ENCODE measurements at places on chromosomes 7 and 10.

GRCh38 chr7:124155432-124156022, 122.7 kb upstream of the TMEM229A start:
- DNase-seq = no peak

- no peak for DNase-seq
Observed at GRCh38 chr10:27529010-27529783, 25.1 kb downstream of the RAB18 start.

- no peak for DNase-seq
Observed at GRCh38 chr10:104037261-104037951, 48.3 kb downstream of the COL17A1 start.

DNA sequence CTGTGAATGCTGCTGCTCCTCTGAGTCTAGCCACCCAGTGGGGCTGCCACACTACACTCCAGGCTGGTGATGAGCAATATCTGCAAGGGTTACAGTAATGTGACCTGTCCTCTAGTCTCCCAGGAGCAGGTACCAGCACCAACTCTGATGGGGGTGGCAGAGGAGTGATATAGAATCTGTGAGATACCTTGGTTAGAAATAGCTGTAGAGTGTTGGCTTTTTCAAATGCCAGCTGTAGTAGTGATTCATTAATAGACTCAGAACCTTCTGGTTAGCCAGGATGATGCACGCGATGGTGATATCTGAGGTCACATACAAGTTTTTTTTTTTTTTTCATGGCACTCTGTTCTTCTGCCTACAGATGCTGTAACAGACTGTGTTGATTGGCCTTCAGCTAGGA, 757.1 kb downstream of the INHBA start:
- DNase-seq = no peak

DNA sequence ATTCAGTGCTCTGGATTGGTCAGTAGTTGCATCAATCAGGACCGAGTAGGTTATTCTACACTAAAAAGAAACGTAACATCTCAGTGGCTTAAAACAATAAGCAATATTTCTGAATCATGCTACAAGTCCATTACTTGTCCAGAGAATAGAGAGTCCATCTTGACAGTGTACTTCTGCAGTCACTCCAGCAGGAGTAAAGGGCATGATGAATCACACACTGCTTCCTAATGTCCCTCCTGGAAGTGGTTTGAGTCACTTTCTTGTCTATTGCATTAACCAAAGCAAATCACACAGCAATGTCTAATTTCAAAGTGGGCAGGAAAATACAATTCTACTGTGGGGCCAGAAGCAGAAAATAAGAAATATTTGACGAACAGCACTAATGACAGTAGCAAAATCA, 124.8 kb downstream of the TSPAN12 start:
- no peak for DNase-seq

- no peak for DNase-seq
Observed at GRCh38 chr7:49564379-49564714, 209.1 kb upstream of the VWC2 start.

GRCh38 chr10:76766682-76767081, 870.9 kb downstream of the KCNMA1 start:
- DNase-seq = no peak

- DNase-seq = no peak
Observed at GRCh38 chr10:69636273-69636575, 6.2 kb downstream of the FAM241B start.

- DNase-seq = peak; percentile 64
Observed at GRCh38 chr7:148983200-148984146, 44.8 kb downstream of the PDIA4 start.

GRCh38 chr7:38542156-38542555, 89.0 kb downstream of the AMPH start:
- DNase-seq = no peak

- no peak for DNase-seq
Observed at GRCh38 chr10:124588736-124589490, 127.3 kb downstream of the LHPP start.

DNA sequence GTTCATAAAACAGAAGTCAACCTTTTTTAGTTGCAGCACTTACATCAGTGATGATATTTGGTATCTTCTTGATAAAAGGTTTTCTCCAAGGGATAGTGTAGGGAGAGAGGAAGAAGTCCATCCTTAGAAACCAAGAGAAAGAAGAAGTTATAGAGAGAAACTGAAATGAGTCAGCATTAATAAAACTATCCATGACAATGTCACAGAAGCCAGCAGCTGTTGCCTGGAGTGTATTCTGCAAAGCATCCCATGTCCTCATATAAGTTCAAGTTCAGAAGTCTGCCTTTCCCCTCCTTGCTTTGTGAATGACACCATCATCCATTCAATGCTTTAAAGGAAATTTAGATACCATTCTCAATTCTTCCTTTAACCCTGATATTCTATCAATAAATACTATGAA, 14.4 kb upstream of the COL1A2 start:
- DNase-seq = no peak

GRCh38 chr7:939843-940242, 14.6 kb downstream of the ADAP1 start:
- no peak for DNase-seq

GRCh38 chr10:44650691-44651661, 260.2 kb upstream of the TMEM72 start:
- no peak for DNase-seq

DNA sequence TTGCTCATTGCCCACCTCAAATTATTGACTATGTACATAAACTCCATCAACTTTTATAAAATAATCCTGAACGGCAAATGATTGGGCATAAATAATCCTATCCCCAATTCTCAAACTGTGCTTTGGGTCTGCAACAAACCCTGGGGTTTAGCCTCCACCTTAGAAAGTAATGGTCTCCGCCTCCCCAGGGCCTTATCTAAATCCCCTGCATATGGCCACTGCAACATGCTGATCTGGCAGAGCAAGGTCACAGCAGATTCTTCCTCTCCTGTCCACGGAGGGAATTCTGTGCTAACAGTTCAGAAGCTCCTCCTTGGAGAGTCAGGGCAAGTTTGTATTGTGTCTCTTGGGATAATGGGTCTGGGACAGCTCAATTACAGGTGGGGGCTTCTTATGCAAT, 18.4 kb downstream of the FXYD4 start:
- DNase-seq = no peak

- no peak for DNase-seq
Observed at GRCh38 chr7:34752929-34753328, 94.9 kb downstream of the NPSR1 start.

GRCh38 chr7:116227678-116228239, 17.4 kb downstream of the TES start:
- no peak for DNase-seq

GRCh38 chr10:118812393-118812740, 57.6 kb upstream of the CACUL1 start:
- no peak for DNase-seq

GRCh38 chr10:128929767-128930166, 537.3 kb upstream of the MGMT start:
- no peak for DNase-seq

GRCh38 chr10:25683344-25683743, 250.7 kb upstream of the MYO3A start:
- no peak for DNase-seq

DNA sequence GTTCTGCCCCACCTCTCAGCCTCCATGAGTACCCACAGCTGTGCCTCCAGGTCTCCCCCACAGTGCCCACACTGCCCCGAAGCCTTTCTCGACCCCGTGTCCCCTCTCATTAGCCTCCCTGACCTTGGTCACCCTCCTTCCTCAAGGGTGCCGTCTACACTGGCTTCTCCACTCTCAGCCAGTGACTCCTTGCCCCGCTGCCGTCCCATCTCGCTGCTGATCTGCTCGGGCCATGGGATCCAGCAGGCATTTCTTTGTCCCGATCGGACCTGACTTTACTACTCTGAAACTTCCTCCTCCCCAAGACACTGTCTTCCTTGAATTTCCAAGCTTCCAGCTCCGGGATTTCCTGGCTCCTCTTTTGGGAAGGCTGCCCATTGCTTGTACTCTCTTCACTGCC, 31.3 kb downstream of the FKBP6 start:
- no peak for DNase-seq

GRCh38 chr7:104908636-104909035, 105.4 kb upstream of the KMT2E start:
- no peak for DNase-seq

DNA sequence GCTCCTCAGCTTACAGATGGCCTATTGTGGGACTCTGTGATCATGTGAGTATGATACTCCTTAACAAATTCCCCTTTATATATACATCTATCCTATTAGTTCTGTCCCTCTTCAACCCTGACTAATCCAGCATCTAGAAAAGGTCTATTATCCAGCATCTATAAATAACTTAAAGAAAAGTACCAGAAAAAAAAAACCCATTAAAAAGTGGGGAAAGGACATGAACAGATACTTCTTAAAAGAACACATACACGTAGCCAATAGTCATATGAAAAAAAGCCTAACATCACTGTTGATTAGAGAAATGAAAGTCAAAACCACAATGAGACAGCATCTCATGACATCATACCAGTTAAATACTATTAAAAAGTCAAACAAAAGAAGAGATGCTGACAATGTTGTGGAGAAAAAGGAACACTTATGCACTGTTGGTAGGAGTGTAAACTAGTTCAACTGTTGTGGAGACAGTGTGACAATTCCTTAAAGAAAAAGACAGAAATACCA, 549.5 kb upstream of the GRM3 start:
- DNase-seq = no peak

GRCh38 chr7:140390466-140391190, 7.7 kb downstream of the SLC37A3 start:
- DNase-seq = no peak

DNA sequence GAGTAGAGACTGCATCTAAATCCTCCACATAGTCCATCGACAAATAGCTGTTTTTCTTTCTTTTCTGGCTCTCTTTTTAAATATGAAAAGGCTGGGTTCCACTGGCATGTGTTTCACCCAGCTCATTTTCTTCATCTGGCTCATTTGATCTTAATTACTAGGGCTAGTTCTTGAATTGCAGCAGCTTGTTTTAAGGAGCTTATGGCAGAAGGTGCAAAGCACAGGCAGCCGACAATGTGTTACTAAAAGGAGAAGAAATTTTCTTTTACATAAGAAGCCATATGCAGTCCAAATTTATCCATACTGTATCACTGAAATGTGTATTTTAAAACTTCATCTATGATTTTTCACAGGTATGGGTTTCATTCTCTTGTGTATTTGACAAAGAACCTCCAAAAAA, 205.6 kb upstream of the PTER start:
- DNase-seq = no peak

DNA sequence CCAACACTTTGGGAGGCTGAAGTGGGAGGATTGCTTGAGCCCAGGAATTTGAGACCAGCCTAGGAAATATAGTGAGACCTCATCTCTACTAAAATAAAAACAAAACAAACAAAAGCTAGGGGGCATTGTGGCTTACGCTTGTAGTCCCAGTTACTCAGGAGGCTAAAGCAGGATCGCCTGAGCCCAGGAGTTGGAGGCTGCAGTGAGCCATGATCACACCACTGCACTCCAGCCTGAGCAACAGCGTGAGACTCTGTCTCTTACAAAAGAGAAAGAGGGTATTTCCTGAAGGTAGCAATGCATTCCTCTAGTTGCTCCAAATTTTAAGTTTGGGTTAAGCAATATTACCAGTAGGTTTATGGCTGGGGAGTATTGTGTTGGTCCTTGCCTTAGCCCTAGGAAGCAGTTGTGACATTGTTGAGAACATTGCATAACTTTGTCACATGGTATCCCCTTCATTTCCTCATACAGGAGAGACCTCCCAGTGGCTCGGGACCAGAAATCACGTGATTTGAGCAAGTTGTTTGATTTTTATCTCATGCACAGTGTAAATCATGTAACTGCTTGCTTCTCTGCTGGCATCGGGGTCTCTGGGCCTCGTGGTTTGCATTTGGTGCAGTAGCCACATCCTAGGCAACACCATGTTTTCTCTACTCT, 23.3 kb upstream of the SMARCD3 start:
- DNase-seq = no peak

Measured in GM12891 (cell line).